ENCODE measurements at places on chromosomes 11 and 22.
A peak's percentile ranks its signal among the peaks of the same experiment; 100 is the strongest.

DNA sequence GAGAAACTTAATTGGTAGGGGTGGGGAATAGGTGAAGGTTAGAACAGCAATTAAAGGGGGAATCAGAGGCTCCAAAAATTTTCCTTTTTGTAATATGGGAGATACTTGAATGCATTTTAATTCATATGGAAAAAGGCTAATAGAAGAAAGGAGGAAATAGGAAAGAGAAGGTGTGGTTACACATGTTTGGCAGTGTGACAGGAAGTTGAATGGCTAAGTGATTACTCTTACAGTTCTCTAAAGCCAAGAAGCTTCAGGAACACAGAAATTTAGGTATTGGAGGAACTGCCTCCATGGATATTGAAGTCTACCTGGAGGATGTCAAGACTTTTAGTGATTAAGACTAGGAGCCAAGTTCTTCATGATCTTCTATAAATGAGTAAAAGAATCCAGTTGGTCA, 6.3 kb downstream of the NXPE2 start:
- DNase-seq, result no peak

- peak; percentile 65 for DNase-seq
Observed at GRCh38 chr11:60363542-60364470, 14.5 kb upstream of the MS4A7 start.

DNA sequence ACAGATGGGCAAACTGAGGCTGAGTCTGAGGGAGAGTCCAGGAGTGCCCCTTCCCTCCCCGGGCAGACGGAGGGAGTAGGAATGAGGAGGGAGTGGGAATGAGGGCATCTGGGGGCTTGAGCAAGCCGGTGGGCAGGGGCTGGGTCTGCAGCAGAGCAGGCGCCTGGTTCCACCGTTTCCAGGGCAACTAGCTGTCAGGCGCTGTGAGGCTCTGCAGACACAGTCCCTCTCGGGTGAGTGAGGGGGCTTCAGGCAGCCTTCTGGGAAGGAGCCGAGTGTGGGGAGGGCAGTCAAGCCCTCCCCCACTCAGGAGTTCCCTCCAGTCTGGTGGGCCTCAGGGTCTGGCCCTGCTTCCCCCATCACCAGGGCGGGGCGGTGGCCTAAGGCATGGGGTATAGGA, 19.0 kb downstream of the TMEM258 start:
- DNase-seq, result no peak

DNA sequence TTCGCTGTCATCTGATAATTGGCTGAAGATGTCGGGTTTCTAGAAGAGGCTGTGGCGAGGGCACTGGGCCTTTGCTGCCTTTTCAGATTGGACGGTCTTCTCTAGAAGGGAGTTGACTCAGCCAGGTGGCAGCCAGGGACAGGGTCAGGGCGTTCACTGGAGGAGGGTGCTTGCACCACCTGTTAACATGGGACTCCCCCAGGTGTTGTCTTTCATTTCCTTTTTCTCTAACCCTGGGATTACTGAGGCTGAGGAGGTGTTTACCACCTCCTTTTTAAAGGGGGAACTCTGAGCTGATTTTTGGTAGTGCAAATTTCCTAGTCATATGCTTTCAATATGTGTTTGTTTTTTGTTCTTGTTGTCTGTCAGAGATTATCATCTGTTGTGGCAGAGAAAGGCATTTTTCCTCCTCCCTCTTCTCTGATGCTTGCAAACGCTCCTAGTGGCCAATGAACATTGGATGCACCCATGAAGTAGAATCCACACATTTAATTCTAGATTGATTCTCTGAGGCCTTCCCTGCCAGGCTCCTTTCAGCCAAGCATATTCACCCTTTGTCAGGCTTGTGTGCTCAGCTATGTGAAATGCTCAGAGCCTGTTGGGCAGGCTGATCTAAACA, 54.1 kb downstream of the LDLRAD3 start:
- no peak for DNase-seq
